ENCODE measurements at places on chromosomes 6 and 20.

DNA sequence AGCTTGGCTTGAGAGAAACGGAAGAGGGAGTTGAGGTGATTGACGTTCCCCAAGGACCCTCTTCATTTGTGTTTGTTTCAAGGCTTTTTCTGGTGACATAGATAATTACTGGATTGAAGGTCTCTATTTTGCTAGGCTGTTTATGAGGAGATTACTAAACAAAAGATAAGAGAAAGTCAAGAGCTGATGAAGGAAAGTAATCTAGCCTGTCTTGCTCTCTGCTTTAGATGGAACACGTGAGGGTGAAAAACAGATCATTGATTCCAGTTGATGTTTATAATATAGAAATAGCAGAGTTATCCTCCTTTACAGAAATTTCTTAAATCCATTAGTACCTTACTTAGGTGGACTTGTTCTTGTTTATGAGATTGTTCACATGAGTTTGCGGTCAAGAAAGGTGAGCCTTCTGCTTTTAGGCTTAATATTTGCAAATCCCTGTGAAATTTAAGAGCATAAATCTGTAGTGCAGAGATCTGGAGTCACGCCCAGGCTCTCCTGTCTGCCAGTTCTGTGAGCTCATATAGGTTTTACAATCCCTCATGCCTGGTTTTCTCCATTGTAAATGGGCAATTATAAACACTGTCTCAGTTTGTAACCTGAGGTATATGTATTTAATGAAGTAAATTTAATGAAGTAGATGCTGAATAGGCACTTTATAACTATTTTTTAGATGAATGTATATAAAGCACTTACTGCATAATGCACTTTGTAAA lies 272.8 kb downstream of the NKAIN2 start:
- DNase-seq = no peak

DNA sequence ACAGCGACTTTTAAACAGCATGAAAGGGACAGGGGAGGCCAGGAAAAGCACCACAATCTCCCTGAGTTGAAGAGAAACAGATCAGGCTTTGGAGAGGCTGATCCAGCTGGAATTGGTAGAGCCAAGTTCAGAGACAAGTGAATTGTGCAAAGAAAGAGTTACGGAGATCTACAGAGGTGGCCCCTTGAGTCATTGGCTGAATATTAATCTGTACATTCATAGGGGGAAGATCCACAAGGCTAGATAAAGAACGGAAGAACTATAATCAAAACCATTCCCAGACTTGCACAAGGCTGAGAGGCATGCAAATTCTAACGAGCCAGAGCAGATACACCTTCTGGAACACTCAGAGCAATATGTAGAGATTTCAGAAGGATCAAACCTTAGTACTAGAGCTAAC lies 14.2 kb upstream of the FOXQ1 start:
- DNase-seq = no peak

GRCh38 chr6:102736941-102737368 lies 1343.4 kb downstream of the GRIK2 start:
- DNase-seq = no peak

- DNase-seq = no peak
Measured at GRCh38 chr6:136608991-136609390, 58.8 kb upstream of the MAP7 start.

GRCh38 chr6:38584731-38585130 lies 55.0 kb downstream of the BTBD9 start:
- peak; percentile 24 for DNase-seq

DNA sequence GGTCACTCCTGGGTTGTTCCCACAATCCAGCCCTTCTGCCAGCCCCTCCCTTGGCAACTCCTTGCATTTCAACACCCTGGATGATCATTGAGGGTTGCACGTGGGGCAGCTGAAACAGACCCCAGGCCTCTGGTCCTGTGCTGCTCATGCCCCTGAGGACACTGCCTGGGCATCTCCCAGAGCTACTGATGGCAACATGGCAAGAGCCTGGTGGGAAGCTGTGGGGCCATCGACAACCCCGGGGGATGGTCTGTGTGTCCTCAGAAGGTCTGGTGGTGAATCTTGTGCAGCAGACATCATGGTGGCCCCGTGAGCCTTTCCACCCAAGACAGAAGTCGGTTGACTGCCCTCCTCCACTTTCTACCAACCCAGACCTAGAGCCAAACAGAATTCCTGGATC lies 4.9 kb upstream of the ANGPT4 start:
- no peak for DNase-seq

DNA sequence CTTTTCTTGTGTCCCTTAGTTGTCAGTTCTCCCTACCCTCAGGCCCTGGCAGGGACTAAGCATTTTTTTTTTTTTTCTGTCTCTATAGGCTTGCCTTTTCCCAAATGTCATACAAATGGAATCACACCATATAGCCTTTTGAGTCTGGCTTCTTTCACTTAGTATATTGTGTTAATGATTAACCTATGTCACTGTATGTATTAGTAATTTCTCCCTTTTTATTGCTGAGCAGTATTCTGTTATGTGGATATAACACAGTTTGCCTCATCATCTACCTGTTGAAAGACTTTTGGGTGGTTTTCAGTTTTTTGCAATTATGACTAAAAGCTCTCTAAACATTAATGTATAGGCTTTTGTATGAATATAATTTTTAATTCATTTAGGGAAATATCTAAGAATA lies 16.0 kb upstream of the FBXO30 start:
- peak; percentile 52 for DNase-seq

- DNase-seq = no peak
Measured at GRCh38 chr6:126377594-126378153, 37.8 kb downstream of the CENPW start.

GRCh38 chr6:16473184-16473907 lies 235.0 kb downstream of the GMPR start:
- no peak for DNase-seq

GRCh38 chr6:7295916-7296315 lies 17.1 kb downstream of the SSR1 start:
- DNase-seq = no peak

- DNase-seq = peak; percentile 81
Measured at GRCh38 chr20:31968291-31969126, 558 bp downstream of the XKR7 start.

DNA sequence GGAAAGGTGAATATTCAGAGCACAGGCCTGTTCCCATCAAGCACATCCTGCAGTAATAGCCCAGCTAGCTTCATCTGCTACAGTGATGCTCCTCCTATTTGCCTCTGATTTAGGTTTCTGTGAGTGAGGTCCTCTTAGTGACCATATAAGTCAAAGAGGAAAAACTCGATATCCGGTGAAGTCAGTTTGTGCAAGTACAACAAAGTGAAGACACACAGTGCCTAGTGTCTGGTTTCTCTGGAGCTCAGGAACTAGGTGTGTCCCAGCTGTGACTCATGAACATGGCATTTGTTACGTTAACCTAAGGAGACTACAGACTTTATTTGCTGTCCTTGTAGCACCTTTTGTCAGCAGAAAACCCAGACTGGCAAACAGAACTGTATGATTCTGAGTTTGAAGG lies 33.9 kb downstream of the EDN1 start:
- peak; percentile 86 for DNase-seq

DNA sequence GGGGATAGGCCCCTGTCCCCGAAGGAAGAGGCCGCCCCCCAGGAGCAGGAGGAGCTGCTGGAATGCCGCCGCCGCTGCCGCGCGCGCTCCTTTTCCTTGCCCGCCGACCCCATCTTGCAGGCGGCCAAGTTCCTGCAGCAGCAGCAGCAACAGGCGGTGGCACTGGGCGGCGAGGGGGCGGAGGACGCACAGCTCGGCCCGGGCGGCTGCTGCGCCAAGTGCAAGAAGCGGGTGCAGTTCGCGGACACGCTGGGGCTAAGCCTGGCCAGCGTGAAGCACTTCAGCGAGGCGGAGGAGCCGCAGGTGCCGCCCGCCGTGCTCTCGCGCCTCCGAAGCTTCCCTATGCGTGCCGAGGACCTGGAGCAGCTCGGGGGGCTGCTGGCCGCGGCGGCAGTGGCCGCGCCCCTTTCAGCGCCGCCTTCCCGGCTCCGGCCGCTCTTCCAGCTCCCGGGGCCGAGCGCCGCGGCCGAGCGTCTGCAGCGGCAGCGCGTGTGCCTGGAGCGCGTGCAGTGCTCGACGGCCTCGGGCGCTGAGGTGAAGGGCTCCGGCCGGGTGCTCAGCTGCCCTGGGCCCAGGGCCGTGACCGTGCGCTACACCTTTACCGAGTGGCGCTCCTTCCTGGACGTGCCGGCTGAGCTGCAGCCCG lies 630 bp downstream of the PPP1R3G start:
- peak; percentile 71 for DNase-seq

DNA sequence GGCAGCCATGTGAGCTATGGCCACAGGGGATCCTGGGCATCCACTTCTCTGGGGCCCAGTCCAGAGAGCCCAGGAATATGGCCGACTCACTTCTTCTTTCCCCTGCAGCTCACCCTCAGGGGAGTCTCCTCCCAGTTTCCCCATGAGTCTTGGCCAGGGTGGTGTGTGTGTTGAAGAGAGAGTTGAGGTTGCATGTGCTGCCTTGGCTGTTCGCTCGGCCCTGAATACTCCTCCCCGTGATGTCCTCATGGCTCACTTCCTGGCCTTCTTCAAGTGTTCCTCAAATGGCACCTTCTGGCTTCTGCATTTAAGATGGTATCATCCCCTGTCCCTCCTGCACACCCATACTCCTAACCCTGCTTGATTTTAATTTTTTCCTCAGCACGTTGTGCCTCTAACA lies 3.2 kb upstream of the TREML1 start:
- no peak for DNase-seq

DNA sequence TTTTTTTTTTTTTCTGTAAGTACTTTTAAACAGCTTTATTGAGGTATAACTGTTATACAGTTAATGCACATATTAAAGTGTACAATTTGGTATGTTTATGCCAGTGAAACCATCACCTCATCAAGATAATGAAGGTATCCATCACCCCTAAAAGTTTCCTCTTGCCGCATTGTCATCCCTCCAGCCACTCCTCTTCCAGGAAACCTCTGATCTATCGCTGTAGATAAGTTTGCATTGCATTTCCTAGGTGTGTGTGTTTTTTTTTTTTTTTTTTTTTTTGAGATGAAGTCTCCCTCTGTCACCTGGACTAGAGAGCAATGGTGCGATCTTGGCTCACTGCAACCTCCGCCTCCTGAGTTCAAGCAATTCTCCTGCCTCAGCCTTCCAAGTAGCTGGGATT lies 3.1 kb downstream of the SLX4IP start:
- DNase-seq = no peak

- DNase-seq = no peak
Measured at GRCh38 chr20:51622004-51622874, 79.7 kb upstream of the NFATC2 start.

GRCh38 chr6:141398949-141399348 lies 733.8 kb upstream of the GJE1 start:
- DNase-seq = no peak

DNA sequence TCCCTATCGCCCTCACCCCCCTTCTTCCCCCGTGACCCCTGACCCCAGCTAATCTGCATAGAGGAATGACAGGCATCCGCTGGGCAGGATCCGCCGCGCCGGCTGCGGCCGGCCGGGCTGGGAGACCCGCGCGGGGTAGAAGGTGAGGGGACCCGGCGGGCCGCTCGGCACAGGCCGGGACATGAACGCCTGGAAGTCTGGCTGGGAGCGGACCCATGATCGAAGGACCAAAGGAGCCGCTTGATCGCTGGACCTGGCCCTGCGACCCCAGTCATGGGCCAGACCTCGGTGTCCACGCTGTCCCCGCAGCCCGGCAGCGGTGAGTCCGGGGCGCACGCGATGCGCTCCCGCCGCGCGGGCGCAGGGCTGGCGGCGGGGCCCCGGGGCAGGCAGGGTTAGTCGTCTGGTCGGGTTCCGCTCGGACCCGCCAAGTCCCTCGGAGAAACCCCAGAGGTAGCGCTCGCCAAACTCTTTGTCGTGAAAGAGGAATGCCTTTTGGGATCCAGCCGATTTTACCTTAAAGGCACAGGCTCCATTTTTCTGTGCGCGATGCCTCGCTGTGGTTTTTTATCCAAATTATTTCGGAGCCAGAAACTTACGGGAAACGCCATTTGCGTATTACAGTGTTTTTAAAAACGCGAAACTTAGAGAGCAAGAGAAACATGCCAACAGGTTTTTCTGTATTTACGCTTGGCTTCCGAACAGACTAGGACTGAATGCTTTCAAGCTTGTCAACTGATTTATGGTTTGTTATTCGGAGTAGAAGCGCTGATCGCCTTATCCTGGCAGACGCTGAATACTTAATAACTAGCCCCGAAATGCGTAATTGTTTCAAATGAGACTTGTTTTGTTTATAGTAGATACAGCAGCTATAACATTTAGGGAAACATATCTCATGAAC lies at the start of gene PHACTR2:
Gene PHACTR2, plus strand, starts transcription at position 75 of the 901 bp plus-strand sequence. Its CDS starts 199 bp downstream, at position 274.
- DNase-seq = peak; percentile 68

GRCh38 chr6:148401571-148401970 lies 58.9 kb downstream of the SASH1 start:
- no peak for DNase-seq

- peak; percentile 83 for DNase-seq
Measured at GRCh38 chr20:37880726-37881591, 22.0 kb upstream of the VSTM2L start.

- peak; percentile 79 for DNase-seq
Measured at GRCh38 chr20:50580016-50580747, 70.0 kb downstream of the PTPN1 start.

DNA sequence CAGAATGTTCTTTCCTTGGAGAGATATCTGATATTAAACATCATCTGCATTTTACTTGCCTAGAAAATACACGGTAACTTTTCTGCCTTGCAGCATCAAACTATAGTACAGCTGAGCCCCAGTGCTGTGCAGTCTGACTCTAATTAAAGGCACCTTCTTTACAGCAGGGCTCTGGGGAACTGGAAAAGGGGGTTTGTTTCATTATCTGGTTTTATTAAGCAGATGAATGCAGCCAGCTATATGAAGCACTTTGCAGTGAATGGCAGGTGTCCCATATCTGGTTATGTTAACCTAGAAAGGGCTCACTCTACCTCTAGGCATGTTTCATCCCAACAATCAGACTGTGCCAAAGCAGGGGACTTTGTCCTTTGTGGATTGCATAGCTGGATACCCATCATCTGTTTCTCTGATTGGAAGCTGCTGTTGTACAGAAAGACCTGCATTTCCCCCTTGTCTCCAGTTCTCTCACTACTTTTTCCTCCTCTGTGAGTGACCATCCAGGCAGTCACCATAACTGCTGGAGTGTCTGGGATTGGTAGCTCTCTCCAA lies 39.6 kb upstream of the CMTR1 start:
- no peak for DNase-seq

DNA sequence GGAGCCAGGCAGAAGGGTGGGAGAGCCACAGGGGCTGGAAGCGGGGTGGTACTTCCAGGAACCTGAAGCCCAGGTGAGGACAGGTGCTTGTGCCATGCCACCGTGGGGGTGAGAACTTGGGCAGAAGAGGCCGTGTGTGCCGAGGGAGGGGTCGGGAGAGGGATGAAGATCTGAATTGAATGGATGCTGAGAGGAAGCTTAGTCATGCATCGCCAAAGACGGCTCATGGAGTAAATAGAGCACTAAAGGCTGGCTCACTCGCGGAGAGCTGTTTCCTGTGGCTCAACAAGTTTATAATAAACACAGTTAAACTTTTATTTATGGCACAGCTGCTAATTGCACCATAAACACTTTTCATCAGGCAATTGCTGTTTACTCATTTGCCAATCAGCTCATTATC lies 21.7 kb upstream of the MYT1 start:
- DNase-seq = peak; percentile 80

- DNase-seq = no peak
Measured at GRCh38 chr6:55820696-55821095, 54.7 kb downstream of the BMP5 start.
